Ascending aorta (tissue), 2 donors: ENCODE measurements at places on chromosomes 2 and 18. TPM values are rescaled to one million over a fixed set of nuclear protein-coding genes. Genes with fewer than 3 reads are reported as not detected.

Gene RFX8
- total RNA-seq, result not detected

Gene PJVK
- not detected for total RNA-seq

Gene SERPINB10
- not detected for total RNA-seq

Gene OTX1
- not detected for total RNA-seq

DNA sequence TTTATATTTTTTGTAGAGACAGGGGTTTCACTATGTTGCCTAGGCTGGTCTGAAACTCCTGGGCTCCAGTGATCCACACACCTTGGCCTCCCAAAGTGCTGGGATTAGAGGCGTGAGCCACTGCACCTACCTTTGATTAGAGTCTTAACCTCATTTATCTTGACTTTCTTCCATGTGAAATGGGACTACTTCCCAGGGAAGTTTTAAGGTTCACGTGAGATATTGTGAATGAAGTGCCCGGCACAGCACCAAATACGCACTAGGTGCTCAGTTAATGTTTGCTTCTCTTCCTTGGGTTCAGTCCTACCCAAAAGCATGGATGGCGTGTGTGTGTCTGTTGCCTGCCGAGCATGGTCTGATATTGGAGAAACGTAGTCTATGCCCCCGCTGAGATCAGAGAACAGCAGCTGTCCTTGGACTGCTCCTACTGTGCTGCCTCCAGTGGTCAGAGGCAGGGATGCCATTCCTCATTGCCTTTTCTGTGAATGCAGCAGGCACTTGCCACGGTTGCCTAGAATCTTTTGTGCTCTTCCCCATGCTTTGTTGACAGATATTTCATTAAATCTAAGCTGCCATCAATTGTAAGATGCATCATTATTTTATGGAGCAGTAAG is 12.3 kb upstream of the TFCP2L1 start:
- no peaks in the 10 kb centered on the region for H3K4me1 ChIP-seq
- no peaks in the 10 kb centered on the region for H3K36me3 ChIP-seq
- no peak overlapping the region for H3K4me3 ChIP-seq
- no peak overlapping the region for H3K27ac ChIP-seq

DNA sequence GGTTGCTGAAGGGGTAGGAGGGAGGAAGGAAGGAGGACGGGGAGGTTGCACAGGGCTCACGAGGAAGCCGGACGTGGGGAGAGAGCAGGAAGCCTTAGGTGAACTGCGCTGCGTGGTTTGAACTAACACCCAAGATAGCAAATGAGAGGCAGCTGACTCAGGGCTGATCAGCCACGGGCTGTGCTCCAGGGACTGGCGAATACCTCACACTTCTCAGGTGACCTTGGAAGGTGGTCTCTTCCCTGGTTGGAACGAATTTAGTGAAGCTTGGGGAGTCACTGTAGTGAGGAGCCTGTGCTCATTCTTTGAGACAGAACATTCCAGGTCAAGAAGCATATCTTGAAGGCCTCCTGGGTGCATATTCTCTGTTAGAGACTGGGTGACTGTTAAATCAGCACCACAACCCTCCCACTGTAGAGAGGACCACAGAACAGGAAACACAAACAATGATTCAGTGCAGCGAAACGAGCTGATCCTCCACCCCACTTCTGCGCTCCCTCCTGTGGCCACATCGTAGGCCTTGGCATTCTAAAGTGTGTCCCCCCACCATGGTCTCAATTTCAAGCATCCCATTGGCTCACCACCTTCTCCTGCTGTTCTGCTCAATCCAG is 33.8 kb downstream of the TOGARAM2 start:
- no peaks in the 10 kb centered on the region for H3K36me3 ChIP-seq
- H3K4me1 ChIP-seq, result peaks cover 2% of the 10 kb centered on the region
- no peaks in the 10 kb centered on the region for H3K27me3 ChIP-seq
- DNase-seq, result no peak
- H3K27ac ChIP-seq, result no peak overlapping the region

DNA sequence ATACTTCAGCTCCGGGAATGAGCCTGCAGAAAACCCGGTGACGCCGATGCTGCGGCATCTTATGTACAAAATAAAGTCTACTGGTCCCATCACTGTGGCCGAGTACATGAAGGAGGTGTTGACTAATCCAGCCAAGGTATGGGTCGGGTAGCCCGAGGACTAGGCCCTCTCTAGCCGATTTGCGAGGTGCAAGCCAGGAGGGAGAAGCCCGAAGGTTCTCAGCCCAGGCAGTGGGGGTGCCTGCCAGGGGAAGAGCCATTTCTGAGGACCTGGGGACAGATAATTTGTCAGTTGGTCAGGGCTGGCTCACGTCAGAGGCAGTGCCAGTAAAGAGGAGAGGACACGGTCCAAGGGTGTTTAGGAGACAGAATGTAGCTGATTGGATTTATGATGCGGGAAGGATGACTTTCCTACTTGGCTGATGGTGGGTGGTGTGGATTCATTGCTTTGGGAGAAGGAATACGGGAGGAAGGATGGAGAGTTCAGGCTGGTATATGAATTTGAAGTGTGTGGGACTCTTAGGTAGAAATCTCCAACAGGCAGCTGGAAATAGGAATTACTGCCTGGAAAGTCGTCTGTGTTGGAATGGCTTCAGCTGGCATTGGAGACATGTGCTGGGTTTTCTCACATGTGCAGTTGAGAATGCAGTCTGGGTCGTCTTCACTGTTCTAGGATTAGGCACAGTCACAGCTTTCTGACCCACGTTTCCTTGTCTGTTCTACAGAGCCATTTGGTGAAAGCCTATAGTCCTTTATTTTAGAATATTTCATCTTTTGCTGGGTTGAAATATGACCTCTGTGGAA is 874 bp downstream of the NDUFAF7 start:
- H3K27ac ChIP-seq, result peak overlapping the region; percentile 81
- H3K27me3 ChIP-seq, result no peaks in the 10 kb centered on the region
- peak overlapping the region; percentile 87 for H3K4me3 ChIP-seq
- H3K4me1 ChIP-seq, result peaks cover 7% of the 10 kb centered on the region

DNA sequence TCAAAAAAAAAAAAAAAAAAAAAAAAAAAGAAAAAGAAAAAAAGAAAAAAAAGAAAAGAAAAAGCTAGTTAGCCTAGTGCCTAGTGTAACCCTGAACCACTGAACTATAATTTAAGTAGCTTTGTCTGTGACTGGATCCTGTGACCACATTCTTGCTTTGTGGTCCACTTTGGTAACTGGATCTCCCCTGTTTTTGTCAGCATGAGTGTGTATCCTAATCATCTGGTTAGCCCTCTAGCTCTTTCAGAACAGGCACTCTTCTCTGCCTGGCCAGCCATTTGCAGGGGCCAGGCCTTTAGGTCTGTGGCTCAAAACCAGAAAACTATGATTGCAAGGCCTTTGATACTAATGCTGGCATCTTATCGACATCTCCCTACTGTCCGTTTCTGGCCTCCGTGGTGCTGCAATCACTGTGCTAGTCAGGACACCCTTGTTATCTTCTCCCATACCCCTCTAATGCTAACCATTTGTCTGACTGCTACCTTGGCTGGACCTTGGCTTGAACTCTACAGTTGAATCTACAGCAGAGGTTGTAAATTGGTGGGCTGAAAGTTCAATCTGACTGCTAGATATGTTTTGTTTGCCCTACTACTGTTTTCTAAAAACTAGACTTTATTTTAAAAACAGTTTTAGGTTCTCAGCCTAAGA is 40.5 kb downstream of the RBKS start:
- DNase-seq, result no peak
- no peak overlapping the region for H3K27ac ChIP-seq
- no peak overlapping the region for H3K4me3 ChIP-seq
- H3K27me3 ChIP-seq, result no peaks in the 10 kb centered on the region
- H3K36me3 ChIP-seq, result no peaks in the 10 kb centered on the region

Gene MARCHF4
- not detected for total RNA-seq

- H3K36me3 ChIP-seq, result no peaks in the 10 kb centered on the region
- no peaks in the 10 kb centered on the region for H3K4me1 ChIP-seq
- DNase-seq, result no peak
- no peaks in the 10 kb centered on the region for H3K27me3 ChIP-seq
- no peak overlapping the region for H3K27ac ChIP-seq
These were observed 26.9 kb upstream of the YWHAQ start for GRCh38 chr2:9657731-9658130.

- H3K27ac ChIP-seq, result no peak overlapping the region
- DNase-seq, result no peak
- H3K4me3 ChIP-seq, result no peak overlapping the region
- H3K36me3 ChIP-seq, result no peaks in the 10 kb centered on the region
- peaks cover 15% of the 10 kb centered on the region for H3K4me1 ChIP-seq
These were observed 75.2 kb downstream of the FMNL2 start for GRCh38 chr2:152410165-152410597.

DNA sequence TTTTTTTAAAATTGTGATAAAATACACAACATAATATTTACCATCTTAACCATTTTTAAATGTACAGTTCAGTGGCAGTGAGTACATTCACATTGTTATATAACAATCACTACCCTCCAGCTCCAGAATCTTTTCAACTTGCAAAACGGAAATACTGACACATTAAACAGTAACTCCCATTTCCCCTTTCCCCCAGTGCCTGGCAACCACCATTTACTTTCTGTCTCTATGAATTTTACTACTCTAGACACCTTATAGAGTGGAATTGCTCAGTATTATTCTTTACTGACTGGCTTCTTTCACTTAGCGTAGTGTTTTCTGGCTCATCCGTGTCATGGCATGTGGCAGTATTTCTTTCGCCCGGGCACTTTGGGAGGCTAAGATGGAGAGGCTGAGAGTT is 32.6 kb downstream of the FASTKD2 start:
- no peak overlapping the region for H3K27ac ChIP-seq
- no peak overlapping the region for H3K4me3 ChIP-seq

Gene GCG
- not detected for total RNA-seq

- DNase-seq, result no peak
- H3K4me3 ChIP-seq, result no peak overlapping the region
- no peaks in the 10 kb centered on the region for H3K36me3 ChIP-seq
- H3K27me3 ChIP-seq, result no peaks in the 10 kb centered on the region
- no peaks in the 10 kb centered on the region for H3K4me1 ChIP-seq
- no peak overlapping the region for H3K27ac ChIP-seq
These were observed 639.7 kb downstream of the TDRD15 start for GRCh38 chr2:21763501-21763900.

Gene NEMP2
- 0.43 TPM for total RNA-seq

DNA sequence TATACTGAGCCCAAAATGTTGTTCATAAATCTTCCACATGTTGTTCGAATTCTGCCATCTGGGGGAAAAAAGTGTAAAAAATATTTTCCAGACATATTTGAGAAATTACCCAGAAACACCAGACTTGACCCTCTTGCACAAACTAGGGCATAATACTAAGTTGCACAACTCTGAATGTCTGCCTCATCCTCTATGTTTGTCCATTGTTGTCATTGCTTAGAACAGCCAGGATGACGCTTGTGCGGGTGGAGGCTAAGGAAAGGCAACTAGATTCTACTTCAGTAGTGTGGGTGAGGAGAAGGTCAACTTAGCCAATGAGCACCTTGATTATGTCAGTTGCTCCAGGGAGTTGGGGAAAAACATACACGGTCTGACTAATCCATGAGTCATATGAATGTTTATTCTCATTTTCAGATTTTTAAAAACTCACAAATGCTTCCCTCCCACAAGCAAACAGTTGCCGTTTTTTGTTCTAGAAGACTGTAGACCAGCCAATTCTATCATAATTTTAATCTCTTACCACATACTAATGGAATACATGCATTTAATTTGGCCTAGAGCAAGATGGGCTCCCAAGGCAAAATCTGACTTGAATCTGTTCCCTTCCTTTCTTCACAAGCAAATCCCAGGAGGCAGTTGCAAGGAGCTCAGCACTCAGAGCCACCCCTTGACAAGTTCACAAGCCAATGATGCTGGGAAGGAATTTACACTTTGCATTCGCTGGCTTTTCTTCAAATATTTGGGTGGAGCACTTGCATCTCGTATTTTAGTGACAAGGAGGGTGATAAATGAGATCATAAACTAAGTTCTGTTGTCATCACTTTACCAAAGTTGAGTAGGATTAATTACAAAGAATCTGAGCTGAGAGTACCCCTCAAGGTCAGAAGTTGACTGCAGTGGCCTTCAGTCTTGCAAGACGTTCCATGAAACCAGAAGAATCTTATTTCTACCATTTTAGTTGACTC is 163.2 kb upstream of the TWIST2 start:
- H3K27ac ChIP-seq, result peak overlapping the region; percentile 77
- H3K4me3 ChIP-seq, result no peak overlapping the region

DNA sequence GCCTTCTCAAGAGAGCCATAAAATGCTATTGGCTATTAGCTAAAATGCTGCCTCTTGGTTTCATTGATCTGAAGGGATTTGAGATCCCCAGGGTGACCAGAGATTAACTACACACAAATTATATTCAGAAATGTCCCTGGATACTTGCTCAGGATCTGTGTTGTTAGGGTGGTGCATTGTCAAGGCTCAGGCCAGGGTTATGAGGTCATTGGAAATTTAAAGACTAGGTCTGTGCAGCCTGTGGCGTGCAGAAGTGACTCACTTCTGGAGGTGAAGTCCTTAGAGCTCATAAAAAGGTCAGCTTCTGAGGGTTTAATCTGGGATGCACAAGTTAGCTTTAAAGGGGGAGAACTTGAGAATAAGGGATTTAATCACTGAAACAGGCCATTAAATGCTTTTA is 23.5 kb downstream of the LRRTM1 start:
- no peaks in the 10 kb centered on the region for H3K4me1 ChIP-seq
- no peak overlapping the region for H3K27ac ChIP-seq
- DNase-seq, result no peak
- no peaks in the 10 kb centered on the region for H3K36me3 ChIP-seq

- no peaks in the 10 kb centered on the region for H3K27me3 ChIP-seq
- no peak for DNase-seq
- no peaks in the 10 kb centered on the region for H3K4me1 ChIP-seq
- no peak overlapping the region for H3K27ac ChIP-seq
These were observed 129.5 kb downstream of the RND3 start for GRCh38 chr2:150357770-150358467.

DNA sequence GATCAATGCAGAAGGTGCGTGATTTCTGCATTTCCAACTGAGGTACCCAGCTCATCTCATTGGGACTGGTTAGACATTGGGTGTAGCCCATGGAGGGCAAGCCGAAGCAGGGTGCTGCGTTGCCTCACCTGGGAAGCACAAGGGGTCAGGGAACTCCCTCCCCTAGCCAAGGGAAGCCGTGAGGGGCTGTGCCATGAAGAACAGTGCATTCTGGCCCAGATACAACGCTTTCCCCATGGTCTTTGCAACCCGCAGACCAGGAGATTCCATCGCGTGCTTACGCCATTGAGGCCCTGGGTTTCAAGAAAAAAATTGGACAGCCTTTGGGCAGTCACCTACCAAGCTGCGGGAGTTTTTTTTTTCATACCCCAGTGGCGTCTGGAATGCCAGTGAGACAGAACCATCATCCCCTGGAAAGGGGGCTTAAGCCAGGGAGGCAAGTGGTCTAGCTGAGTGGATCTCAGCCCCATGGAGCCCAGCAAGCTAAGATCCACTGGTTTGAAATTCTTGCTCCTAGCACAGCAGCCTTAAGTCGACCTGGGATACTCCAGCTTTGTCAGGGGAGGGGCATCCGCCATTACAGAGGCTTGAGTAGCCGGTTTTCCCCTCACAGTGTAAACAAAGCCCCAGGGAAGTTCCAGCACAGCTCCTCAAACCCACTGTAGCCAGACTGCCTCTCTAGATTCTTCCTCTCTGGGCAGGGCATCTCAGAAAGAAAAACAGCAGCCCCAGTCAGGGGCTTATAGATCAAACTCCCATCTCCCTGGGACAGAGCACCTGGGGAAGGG is 21.7 kb downstream of the TFPI start:
- H3K36me3 ChIP-seq, result no peaks in the 10 kb centered on the region
- no peak overlapping the region for H3K4me3 ChIP-seq
- no peaks in the 10 kb centered on the region for H3K4me1 ChIP-seq

GRCh38 chr2:221225752-221226151 is 346.4 kb downstream of the EPHA4 start:
- peaks cover 15% of the 10 kb centered on the region for H3K4me1 ChIP-seq
- H3K27ac ChIP-seq, result no peak overlapping the region
- H3K27me3 ChIP-seq, result no peaks in the 10 kb centered on the region
- no peak overlapping the region for H3K4me3 ChIP-seq
- DNase-seq, result no peak
